ENCODE measurements at places on chromosomes 2 and 18.
A peak's percentile ranks its signal among the peaks of the same experiment; 100 is the strongest.

- H3K4me1 ChIP-seq = no peaks in the 10 kb centered on the region
- no peaks in the 10 kb centered on the region for H3K36me3 ChIP-seq
- no peak overlapping the region for H3K4me3 ChIP-seq
Measured at GRCh38 chr2:7880126-7880525, 801.7 kb upstream of the ID2 start.

DNA sequence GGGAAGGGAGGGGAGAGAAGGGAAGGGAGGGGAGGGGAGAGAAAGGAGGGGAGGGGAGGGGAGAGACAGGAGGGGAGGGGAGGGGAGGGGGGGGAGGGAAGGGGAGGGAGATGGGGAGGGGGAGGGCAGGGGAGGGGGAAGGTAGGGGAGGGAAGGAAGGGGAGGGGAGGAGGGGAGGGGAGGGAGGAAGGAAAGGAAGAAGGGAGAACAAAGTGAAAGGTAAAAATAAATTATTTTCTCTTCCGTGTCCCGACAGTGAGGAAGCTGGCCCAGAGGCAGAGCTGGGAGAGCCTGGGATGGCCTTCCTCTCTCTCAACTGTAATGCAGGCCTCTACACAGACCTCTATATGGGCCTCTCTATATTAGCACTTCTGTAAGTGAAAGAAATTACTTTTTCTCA is 53.2 kb downstream of the CD226 start:
- H3K4me1 ChIP-seq = peaks cover 13% of the 10 kb centered on the region
- no peaks in the 10 kb centered on the region for H3K27me3 ChIP-seq
- no peak for DNase-seq
- no peak overlapping the region for H3K27ac ChIP-seq
- no peak overlapping the region for H3K4me3 ChIP-seq

GRCh38 chr2:229392196-229392595 is 121.1 kb upstream of the PID1 start:
- H3K4me3 ChIP-seq = no peak overlapping the region
- H3K4me1 ChIP-seq = no peaks in the 10 kb centered on the region
- no peak for DNase-seq
- no peaks in the 10 kb centered on the region for H3K27me3 ChIP-seq
- no peak overlapping the region for H3K27ac ChIP-seq
- H3K36me3 ChIP-seq = no peaks in the 10 kb centered on the region

- no peak for DNase-seq
- no peaks in the 10 kb centered on the region for H3K36me3 ChIP-seq
- no peak overlapping the region for H3K27ac ChIP-seq
Measured at GRCh38 chr2:158413581-158413980, 43.0 kb downstream of the CCDC148 start.

- H3K4me3 ChIP-seq = no peak overlapping the region
- H3K4me1 ChIP-seq = peaks cover 11% of the 10 kb centered on the region
- DNase-seq = no peak
- H3K27ac ChIP-seq = no peak overlapping the region
- no peaks in the 10 kb centered on the region for H3K27me3 ChIP-seq
- H3K36me3 ChIP-seq = no peaks in the 10 kb centered on the region
Measured at GRCh38 chr18:42258301-42258965, 303.4 kb downstream of the PIK3C3 start.

GRCh38 chr2:68710336-68710735 is 24.3 kb upstream of the ARHGAP25 start:
- H3K4me3 ChIP-seq = no peak overlapping the region
- no peaks in the 10 kb centered on the region for H3K36me3 ChIP-seq
- no peak overlapping the region for H3K27ac ChIP-seq
- DNase-seq = no peak
- H3K27me3 ChIP-seq = no peaks in the 10 kb centered on the region

GRCh38 chr2:122174061-122174460 is 418.6 kb downstream of the TSN start:
- no peaks in the 10 kb centered on the region for H3K36me3 ChIP-seq
- H3K27me3 ChIP-seq = no peaks in the 10 kb centered on the region
- H3K4me1 ChIP-seq = no peaks in the 10 kb centered on the region

DNA sequence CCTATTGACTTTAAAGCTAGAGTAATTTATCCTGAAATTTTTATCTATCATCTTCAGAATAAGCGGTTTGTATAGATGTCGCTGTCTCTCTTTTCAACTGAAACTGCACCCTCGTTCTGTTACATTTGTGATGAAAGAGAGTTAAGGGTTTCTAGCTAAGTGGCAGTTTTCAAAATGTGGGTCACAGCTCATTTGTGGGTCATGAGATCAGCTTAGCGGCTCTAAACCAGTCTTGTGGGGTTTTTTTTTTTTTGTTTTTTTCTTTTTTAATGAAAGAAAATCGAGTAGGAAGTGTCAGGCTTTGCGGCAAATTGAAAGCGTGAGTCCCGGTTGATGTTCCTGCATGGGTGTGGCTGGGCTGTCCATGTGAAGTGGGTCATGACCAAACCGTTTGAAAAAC is 31.2 kb downstream of the SALL3 start:
- H3K4me1 ChIP-seq = peaks cover 8% of the 10 kb centered on the region
- no peaks in the 10 kb centered on the region for H3K36me3 ChIP-seq
- H3K27me3 ChIP-seq = peaks cover 5% of the 10 kb centered on the region
- DNase-seq = no peak
- no peak overlapping the region for H3K27ac ChIP-seq
- H3K4me3 ChIP-seq = no peak overlapping the region

DNA sequence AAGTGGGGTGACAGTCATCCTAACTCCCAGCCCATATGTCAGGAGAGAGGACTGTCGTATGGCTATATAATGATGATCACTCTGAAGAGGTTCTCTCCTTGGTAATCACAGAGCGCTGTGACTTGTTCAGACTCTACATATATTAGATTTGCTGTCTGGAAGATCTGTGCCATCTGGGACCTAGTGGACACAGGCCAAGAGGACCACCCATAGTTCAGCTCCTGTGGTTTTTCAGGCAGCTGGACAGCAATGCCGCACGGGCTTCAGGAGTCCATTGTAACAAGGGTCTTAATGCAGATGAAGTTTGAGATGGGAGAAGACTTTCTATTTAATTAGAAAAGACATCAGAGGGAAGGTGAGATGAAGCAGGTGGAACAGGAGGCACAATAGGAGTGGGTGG is 40.1 kb upstream of the EPHA4 start:
- no peak overlapping the region for H3K27ac ChIP-seq
- H3K36me3 ChIP-seq = no peaks in the 10 kb centered on the region
- no peak for DNase-seq
- no peak overlapping the region for H3K4me3 ChIP-seq

- H3K36me3 ChIP-seq = no peaks in the 10 kb centered on the region
- DNase-seq = no peak
- no peak overlapping the region for H3K27ac ChIP-seq
Measured at GRCh38 chr2:220696280-220696669, 875.8 kb downstream of the EPHA4 start.

DNA sequence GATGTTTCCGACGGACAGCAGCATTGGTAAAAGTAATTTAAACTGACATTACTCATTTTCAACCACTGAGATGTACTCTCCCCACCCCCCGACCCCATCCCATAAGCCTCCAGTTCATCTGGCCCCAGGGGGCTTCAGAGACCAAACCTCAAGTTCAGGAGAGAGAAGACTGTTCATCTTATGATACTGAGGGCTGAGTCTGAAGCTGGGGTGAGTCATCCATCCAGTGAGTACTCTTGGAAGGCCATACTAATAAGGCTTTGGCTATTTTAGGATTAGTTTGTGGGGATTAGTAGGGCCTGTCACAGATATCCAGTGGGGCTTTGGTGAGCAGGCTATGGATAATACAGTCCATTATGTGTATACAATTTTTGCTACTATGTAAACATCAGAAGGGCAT is 125.3 kb upstream of the APCDD1 start:
- H3K27me3 ChIP-seq = peaks cover 1% of the 10 kb centered on the region
- H3K4me1 ChIP-seq = no peaks in the 10 kb centered on the region
- H3K4me3 ChIP-seq = no peak overlapping the region
- no peak for DNase-seq
- no peaks in the 10 kb centered on the region for H3K36me3 ChIP-seq

DNA sequence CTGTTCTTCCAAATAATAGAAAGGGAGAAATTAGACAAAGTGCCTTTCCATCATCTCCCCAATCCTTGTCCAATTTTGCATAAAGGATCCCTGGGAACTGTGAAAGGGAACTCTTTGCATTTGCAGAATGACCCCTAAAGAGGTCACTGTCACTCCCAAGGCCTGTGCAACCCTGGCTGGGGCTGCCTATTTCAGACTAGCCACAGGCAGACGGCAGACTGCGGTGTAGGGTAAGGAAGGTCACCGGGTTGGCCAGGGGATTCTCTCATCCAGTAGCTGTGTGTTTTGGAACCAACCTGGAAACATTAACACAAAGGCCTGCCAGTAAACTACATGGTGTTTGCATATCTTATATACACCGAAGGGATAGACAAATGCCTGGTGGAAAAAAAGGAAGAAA is 818.7 kb downstream of the BCL11A start:
- no peak overlapping the region for H3K27ac ChIP-seq
- DNase-seq = no peak
- no peaks in the 10 kb centered on the region for H3K36me3 ChIP-seq
- H3K4me1 ChIP-seq = no peaks in the 10 kb centered on the region
- no peaks in the 10 kb centered on the region for H3K27me3 ChIP-seq
- no peak overlapping the region for H3K4me3 ChIP-seq

GRCh38 chr18:7946734-7947377 is 379.7 kb downstream of the PTPRM start:
- DNase-seq = no peak
- no peaks in the 10 kb centered on the region for H3K27me3 ChIP-seq
- H3K27ac ChIP-seq = no peak overlapping the region

- DNase-seq = no peak
- no peak overlapping the region for H3K27ac ChIP-seq
- H3K4me3 ChIP-seq = no peak overlapping the region
- H3K4me1 ChIP-seq = peaks cover 65% of the 10 kb centered on the region
Measured at GRCh38 chr2:162086904-162087303, 12.9 kb upstream of the DPP4 start.

GRCh38 chr18:26943906-26944305 is 78.4 kb upstream of the AQP4 start:
- no peaks in the 10 kb centered on the region for H3K27me3 ChIP-seq
- H3K4me3 ChIP-seq = no peak overlapping the region
- H3K4me1 ChIP-seq = no peaks in the 10 kb centered on the region
- H3K27ac ChIP-seq = no peak overlapping the region

DNA sequence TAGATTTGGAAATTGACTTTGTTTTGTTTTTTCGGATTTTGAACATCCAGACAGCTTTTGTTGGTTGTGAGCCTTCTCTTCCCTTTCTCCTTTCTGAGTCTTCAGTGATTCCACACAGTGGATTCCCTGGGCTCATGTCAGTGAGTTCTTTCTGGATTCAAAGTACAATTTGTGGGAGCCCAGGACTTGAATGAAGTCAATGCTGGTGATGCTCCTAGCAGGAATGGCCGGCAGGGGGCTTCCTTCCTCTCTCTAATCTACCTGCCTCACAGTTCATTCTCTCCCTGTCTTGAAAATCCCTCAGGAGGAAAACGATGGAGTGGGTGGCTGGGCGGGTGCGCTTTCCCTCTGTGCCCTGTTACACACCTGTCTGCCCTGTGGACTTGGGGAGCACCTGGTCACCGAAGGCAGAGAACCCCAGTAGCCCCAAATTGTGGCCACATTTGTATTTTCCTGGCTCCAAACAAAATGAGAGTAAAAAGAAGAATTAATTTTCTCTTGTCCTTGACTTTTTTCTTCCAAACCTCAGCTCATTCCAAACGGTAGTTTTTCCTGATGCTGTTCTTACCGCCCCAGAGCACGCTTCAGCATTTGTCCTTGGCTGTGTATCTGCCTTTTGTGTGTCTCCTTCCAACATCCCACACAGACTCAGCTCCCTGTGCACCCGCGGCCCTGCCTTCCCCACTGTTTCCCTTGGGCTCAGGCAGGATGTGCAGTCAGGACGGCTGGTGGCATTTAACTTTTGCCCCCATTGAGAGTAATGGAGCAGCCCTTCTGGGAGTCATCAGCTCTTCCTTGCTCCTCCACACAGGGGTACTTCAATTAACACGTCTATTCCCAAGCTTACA is 86.6 kb downstream of the MARCO start:
- DNase-seq = peak; percentile 45
- H3K4me1 ChIP-seq = no peaks in the 10 kb centered on the region
- no peak overlapping the region for H3K27ac ChIP-seq
- H3K4me3 ChIP-seq = no peak overlapping the region

DNA sequence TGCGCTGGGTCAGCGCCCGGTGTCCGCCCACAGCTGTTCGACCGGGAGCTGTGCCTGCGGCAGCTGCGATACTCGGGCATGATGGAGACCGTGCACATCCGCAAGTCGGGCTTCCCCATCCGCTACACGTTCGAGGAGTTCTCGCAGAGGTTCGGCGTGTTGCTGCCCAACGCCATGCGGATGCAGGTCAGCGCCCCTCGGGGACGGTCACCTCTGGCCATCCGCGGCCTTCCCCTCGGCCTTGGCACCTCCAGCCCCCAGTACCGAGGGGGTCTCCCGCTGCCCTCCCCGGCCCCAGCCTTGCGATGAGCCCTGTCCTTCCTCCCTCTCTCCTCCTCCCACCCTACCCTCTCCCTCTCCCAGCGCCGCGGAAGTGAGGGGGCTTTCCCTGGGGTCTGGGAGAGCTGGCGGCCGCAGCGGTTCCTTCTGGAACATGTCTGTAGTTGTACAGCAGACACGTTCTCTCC is 53.2 kb upstream of the GPR17 start:
- H3K27me3 ChIP-seq = peaks cover 19% of the 10 kb centered on the region
- no peak overlapping the region for H3K4me3 ChIP-seq
- DNase-seq = no peak

DNA sequence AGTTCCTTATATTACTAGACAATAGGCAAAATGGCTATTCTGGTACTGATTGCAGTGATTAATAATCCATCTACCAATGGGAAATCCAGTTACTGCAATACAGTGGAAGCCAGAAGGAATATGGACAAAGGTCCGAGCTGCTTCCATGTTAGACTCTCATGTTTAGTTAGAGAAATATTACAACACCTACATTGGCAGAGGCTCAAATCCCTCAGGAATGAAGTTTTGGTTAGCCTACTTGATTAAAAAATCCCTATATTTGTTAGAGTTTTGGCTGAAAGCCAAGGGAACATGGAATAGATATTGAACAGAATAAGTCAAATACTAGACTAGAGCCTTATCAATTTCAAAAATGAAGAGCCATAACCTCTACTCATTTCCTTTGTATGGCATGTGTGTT is 48.5 kb downstream of the ARL6IP6 start:
- no peak overlapping the region for H3K4me3 ChIP-seq
- peaks cover 8% of the 10 kb centered on the region for H3K36me3 ChIP-seq
- no peak for DNase-seq
- H3K27ac ChIP-seq = no peak overlapping the region

DNA sequence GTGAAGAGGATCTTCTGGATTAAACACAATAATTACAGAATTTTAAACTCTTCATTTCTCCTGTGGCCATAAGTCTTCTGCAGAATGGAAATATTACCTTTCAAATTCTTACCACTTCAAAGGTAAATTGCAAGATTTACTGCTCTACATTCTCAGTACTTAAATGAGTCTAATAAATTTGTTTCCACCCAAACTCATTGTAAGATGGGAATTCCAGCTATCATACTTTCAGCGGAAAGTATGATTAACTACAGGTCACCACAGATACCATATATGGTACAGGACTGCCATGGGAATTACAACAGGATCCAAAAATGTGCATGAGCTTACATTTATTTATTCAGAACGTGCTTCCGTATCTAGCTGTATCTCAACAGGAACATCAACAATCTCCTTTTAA is 3.1 kb downstream of the DSC3 start:
- no peak overlapping the region for H3K4me3 ChIP-seq
- no peak for DNase-seq
- H3K27ac ChIP-seq = no peak overlapping the region
- peaks cover 8% of the 10 kb centered on the region for H3K4me1 ChIP-seq
- no peaks in the 10 kb centered on the region for H3K36me3 ChIP-seq
- peaks cover 15% of the 10 kb centered on the region for H3K27me3 ChIP-seq

Measured in HepG2 (cell line).